ENCODE measurements at places on chromosomes 11 and 22. TPM values are rescaled to one million over a fixed set of nuclear protein-coding genes. Genes with fewer than 3 reads are reported as not detected.

DNA sequence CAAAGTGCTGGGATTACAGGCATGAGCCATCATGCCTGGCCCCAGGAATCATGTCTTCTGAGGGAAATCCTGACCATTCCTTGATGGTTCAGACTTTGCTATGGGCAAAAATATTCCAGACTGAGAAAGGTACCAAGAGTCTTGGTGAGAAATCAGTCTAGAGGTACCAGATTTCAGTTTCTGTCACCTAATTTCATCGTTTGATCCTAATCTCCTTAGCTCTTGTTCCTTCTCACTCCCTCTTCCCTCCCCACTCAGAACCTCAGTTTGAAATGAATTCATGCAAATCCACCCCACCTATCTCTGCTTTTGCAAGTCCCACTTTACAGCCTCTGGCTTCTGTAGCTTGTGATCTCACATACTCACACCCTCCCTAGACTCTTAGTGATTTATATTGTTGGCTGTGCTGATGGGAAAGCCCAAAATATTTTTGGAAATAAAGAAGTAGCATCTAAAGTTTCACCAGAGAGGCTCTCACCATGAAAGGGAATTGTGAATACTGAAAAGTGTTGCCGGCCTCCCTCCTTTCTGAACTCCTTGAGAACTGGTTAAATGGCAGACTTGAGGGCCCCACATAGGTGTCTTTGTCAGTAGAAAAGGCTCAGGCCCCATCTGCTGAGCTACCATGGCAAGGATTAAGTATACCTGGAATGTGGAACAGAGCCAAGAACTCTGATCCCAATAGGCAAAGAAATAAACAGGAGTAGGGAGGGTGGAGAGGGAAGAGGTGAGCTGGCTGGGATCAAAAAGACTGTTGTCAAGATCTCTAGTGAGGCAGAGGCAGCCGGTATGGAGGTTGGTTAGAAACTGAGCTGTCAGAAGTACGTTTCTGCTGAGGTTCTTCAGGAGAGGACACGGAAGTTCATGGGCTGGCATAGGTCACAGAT lies 190.5 kb upstream of the MTMR2 start:
- H3K36me3 ChIP-seq, result no peaks in the 10 kb centered on the region
- H3K27ac ChIP-seq, result no peak overlapping the region
- no peaks in the 10 kb centered on the region for H3K4me1 ChIP-seq
- H3K4me3 ChIP-seq, result no peak overlapping the region
- DNase-seq, result no peak

DNA sequence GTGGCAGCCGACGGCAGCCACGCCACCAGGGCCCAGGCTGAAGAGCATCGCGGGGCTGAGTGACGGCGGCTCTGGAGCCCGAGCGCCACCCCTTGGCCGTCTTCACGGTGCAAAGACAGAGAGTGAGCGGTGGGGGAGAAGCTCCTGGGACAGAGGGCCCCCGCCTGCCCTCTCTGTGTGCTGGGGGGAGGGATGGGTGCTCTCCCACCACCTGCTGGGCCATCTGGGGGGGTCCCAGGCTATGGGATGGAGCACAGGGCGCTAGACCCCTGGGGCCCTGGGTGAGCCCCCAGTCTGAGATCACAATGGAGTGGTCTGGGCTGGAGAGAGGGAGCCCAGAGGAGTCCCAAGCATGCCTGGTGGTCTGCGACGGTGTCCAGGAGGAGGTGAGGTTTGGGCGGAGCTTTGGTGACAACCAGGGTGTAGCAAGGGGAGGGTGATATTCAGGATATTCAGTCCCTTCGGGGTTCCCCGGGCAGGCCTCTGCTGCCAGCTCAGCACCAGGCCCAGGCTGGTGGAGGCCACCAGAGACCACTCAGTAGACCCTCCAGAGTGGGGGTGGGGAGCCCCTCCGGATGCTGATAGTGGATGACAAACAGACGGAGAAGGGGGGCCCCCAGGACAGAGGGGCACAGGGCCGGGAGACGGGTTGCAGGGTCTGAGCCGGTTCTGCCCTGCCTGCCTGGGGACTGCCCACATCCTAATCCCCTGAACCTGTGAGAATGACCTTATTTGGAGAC lies 78.1 kb upstream of the PRR5 start:
- no peaks in the 10 kb centered on the region for H3K36me3 ChIP-seq
- DNase-seq, result no peak
- H3K4me1 ChIP-seq, result no peaks in the 10 kb centered on the region
- H3K4me3 ChIP-seq, result no peak overlapping the region
- H3K27me3 ChIP-seq, result peaks cover 30% of the 10 kb centered on the region

DNA sequence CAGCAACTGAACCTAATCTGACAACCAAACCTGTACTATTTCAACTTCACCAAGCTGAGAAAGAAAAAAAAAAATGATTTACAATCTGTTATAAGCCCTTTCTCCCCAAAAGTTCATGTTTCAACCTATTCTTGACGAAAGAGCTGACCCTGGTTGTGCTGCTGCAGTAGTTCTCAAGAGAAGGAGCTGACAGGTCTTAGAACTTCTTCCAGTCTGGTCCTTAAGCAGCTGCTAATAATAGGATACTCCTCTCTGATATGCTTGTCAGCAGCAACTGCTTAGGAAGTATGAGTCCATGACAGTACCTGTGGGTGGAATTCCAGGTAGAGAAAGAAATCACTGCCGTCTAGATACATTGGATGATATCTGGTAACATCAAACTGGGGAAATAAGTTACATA lies 735.1 kb upstream of the CCDC90B start:
- no peak for DNase-seq
- H3K36me3 ChIP-seq, result no peaks in the 10 kb centered on the region
- no peak overlapping the region for H3K4me3 ChIP-seq
- no peak overlapping the region for H3K27ac ChIP-seq
- no peaks in the 10 kb centered on the region for H3K4me1 ChIP-seq
- no peaks in the 10 kb centered on the region for H3K27me3 ChIP-seq

DNA sequence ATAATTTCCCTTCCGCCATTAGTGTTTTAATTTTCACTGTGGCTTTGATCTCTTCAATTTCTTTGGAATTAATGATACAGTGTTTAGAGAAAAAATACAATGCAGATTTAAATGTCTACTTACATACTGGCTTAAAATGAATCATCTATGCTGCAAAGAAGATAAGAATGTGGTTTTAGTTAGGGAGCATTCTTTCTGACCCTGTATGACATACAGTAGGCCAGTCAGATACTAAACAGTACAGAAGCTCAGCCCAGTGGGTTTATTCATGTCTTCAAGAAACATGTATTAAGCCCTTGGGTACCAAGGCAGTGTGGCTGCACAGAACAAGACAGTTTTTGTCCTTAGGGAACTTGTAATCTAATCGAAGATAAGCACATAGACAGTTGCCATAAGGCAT lies 268.8 kb downstream of the DDX10 start:
- no peak overlapping the region for H3K27ac ChIP-seq
- H3K4me1 ChIP-seq, result no peaks in the 10 kb centered on the region
- H3K27me3 ChIP-seq, result no peaks in the 10 kb centered on the region
- no peak for DNase-seq
- no peaks in the 10 kb centered on the region for H3K36me3 ChIP-seq
- no peak overlapping the region for H3K4me3 ChIP-seq

- no peak for DNase-seq
- H3K27me3 ChIP-seq, result no peaks in the 10 kb centered on the region
- H3K36me3 ChIP-seq, result no peaks in the 10 kb centered on the region
These were observed 19.7 kb upstream of the PGA3 start for GRCh38 chr11:61183645-61184044.

GRCh38 chr11:104895634-104896033 lies 2.6 kb downstream of the CASP12 start:
- no peaks in the 10 kb centered on the region for H3K36me3 ChIP-seq
- no peaks in the 10 kb centered on the region for H3K27me3 ChIP-seq
- no peaks in the 10 kb centered on the region for H3K4me1 ChIP-seq
- H3K27ac ChIP-seq, result no peak overlapping the region
- DNase-seq, result no peak

- no peak overlapping the region for H3K4me3 ChIP-seq
- H3K36me3 ChIP-seq, result no peaks in the 10 kb centered on the region
- no peak overlapping the region for H3K27ac ChIP-seq
- no peak for DNase-seq
These were observed 5.7 kb downstream of the AP2A2 start for GRCh38 chr11:931385-931784.

Gene SMIM35
- not detected for total RNA-seq

Gene TMEM45B
- not detected for total RNA-seq

Gene THOC5
- total RNA-seq, result 50.1 TPM
